ENCODE measurements at places on chromosomes 12 and 14.

- DNase-seq = no peak
Measured at GRCh38 chr12:50640321-50640939, 123.5 kb upstream of the ATF1 start.

DNA sequence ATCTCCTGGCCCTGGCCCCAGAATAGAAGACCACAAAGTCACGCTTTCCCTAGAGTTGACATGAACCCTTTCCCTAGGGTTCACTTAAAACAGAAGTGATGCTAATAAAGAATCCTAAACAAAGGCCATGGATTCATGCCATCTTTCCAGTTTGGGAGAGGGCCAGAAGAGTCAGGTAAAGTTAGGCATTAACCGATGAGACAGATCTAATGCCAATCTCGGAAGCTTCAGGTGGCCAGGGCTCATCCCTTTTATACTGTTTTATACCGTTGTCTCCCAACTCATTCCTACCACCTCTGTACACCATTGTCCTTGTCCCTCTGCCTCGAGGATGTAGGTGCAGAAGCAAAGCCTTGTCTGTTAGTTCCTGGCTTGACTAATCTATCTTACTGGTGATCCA lies 22.8 kb upstream of the ACTR10 start:
- no peak for DNase-seq

- DNase-seq = no peak
Measured at GRCh38 chr12:18079541-18080246, 10.3 kb downstream of the RERGL start.

DNA sequence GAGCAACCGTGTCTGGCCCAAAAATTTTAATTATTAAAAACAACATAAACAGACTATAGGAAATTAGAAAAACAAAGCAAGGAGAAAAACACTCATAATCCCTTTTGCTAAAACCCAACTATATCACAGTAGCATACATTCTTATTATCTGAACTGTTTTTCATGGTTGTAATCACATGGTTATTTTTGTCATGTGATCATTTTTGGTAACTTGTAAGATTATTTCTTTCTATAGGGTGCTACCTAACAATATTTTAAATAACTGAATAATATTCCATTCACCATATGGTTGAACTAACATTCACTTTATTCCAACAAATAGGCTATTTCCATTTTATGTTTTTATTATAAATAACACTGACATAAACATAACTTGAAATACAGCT lies 23.0 kb upstream of the HECTD1 start:
- DNase-seq = no peak

GRCh38 chr12:32993404-32993803 lies 96.8 kb upstream of the PKP2 start:
- no peak for DNase-seq

- peak; percentile 68 for DNase-seq
Measured at GRCh38 chr12:6869049-6870021, 2.0 kb downstream of the TPI1 start.

DNA sequence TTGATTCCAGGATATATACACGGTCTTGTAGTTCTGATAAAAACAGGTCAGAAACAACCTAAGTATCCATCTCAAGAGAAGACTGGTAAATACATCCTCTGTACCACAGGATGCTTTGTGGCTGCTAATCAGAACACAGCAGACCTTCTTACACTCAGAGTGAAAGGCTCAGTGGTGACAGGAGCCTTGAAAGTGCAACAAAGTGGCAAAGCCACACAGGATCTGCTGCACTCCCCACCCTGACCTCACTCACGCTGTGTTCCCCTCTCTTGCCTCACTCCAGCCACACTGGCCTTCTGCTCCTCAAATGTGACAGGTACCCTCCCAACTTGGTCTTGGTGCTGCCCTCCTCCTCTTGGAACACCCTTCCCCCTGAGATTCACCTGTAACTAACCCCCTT lies 98.1 kb upstream of the GRIP1 start:
- DNase-seq = no peak

DNA sequence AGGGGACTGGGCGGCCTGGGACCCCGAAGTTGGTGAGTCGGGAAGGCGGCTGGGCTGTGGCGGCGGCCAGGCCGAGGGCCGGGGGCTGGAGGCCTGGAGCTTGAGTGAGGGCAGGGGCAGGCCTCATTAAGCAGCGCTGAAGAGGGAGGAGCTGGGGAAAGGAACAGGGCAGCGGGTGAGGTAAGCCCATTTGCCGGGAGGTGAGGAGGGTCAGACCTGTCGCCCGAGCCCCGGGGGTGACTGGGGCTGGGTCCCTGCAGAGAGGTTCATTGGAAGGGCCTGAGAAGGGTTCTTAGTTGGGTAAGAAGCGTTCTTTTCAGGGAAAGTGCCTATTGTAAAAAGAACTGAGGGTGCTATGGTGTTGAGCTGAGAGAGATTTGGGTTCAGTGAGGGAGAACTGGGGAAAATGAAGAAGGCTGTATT lies 441 bp downstream of the RAB5B start:
- peak; percentile 68 for DNase-seq

DNA sequence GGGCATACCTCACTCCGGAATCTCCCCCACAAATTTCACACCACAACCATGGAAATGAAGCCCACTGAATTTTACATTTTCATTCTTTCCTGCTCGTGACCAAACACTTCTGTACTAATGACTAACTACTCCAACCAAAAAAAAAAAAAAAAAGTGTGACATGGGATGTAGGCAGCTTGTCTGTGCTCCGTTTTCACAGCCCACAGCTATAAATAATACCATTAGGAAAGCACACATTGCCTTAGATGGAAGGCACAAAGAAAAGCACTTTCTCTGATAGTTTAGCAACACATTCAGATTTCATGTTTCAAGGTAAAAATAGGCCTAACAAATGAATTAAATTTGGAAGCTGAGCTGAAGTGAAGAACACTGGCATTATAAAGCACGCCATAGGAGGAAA lies 42.5 kb downstream of the DUSP6 start:
- no peak for DNase-seq

GRCh38 chr12:11022520-11022919 lies at the start of gene TAS2R19:
TSS of gene TAS2R19 (minus strand) at chr12:11022620. CDS start at chr12:11022571, 49 bp downstream.
- DNase-seq = no peak

- peak; percentile 49 for DNase-seq
Measured at GRCh38 chr12:663293-663871, at the start of gene NINJ2. TSS of gene NINJ2 (minus strand) at chr12:663445. CDS start at chr12:663360, 85 bp downstream.

GRCh38 chr12:62400135-62400534 lies 66.5 kb upstream of the MON2 start:
- no peak for DNase-seq

DNA sequence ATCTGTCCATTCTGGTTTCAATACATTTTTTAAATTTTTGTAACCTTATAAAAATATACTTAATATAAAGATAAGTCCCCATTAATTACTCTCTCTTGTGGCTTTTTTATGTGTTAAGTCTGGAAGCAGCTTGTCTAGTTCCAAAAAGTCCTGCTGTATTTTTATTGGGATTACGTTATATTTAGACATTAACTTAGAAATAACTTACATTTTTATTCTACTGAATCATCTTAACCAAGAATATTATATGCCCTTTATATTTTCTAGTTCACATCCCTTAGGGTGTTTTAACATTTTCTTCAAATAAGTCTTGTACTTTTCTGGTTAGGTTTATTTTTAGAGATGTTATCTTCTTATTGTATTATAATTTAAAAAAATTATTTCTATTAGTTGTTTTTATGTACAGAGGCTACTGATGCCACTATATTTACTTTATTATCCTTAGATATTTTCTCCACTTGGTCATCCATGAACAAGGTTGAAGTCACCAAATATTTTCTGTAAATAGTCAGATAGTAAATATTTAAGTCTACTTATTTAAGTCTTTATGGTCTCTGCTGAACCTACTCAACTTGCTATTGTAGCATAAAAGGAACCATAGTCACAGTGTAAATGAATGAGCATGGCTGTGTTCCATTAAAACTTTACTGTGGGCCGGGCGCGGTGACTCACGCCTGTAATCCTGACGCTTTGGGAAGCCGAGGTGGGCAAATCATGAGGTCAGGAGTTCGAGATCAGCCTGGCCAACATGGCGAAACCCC lies 132.4 kb upstream of the NEDD1 start:
- DNase-seq = no peak

GRCh38 chr12:124395986-124396385 lies 101.1 kb downstream of the RFLNA start:
- peak; percentile 59 for DNase-seq

- DNase-seq = no peak
Measured at GRCh38 chr12:51048661-51049251, 629 bp downstream of the LETMD1 start.

GRCh38 chr14:89384023-89384422 lies 33.0 kb downstream of the FOXN3 start:
- DNase-seq = no peak

GRCh38 chr14:26730929-26731618 lies 133.2 kb upstream of the NOVA1 start:
- DNase-seq = peak; percentile 9

- DNase-seq = peak; percentile 74
Measured at GRCh38 chr12:54216797-54217661, 28.2 kb upstream of the SMUG1 start.

- DNase-seq = no peak
Measured at GRCh38 chr12:18165889-18166288, 75.9 kb upstream of the RERGL start.

DNA sequence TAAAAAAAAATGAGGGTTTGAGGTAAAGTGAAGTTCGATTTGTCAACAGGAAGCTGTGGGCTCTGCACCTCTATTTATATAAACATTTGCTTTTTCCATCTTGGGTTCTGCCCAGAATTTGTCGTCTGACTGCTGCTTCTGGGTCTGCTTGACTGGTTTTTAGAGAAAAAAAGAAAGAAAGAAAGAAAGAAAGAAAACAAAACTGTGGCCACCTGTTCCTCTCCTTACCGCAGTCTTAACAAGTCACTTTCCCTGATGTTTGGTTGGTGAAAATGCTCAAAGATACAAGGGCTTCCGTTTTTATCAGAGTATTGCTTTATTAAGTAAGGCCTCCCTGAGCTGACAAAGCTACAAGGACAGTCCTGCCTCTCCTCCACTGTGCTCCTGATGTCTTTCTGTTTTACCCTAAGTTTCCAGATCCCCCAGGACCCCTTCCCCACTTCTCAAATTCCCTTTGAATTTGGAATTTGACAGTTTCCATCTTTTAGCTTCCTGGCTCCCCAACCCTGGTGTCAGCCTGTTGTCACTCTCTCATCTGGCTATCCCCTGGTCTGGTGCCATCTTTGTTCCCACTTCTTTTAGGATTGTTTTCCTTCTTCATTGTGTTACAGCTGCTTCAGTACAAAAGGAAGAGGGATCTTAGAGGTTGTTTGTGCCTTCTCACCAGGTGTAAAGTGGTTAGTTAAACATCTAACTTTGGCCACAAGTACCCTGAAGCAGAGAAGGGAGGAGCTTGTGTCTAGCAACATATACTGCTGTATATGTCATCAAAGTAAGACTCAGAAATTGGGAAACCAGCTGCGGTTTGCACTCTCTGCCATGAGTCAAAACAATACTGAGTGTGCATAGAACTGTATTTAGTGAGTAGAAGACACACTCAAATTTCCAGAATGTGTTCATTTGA lies 18.0 kb downstream of the MFAP5 start:
- no peak for DNase-seq

DNA sequence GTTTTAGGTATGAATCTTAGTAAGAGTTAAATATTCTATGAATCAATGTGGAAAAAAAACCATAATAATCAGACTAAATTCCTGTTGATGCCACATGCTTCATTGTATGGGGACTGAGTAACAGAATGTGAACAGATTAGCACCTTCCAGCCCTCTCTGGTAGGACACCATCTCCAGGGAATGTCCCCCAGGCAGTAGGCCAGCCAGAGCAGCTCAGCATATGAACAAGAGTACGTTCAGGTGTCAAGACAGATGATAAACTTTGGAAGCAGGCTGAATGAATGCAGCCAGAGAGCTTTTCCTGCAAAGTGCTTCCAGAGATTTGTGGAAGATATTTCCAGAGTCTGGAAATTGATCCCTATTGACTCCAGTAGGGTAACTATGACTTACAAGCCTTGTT lies 204.4 kb downstream of the RPS29 start:
- DNase-seq = no peak

DNA sequence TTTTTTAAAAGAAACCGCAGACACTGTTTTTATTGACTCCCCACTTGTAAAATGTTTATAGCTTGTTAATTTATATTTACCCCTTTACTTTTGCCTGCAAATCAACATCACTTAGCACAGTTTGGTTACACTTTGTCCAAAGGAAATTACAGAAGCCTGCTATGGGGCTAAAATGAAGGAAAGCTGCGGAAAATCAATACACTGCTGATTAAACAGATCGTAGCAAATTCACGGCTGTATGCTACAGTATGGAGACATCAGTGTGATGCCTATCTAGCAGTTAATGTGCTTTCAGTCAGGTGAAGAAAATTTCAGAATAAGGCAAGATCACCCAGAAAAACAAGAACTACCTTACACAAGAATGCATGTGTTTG lies 110.0 kb downstream of the FOXG1 start:
- no peak for DNase-seq
